ENCODE measurements at places on chromosomes 5 and 9.

- no peak overlapping the region for H3K4me3 ChIP-seq
- peaks cover 62% of the 10 kb centered on the region for H3K4me1 ChIP-seq
- H3K36me3 ChIP-seq = no peaks in the 10 kb centered on the region
- no peak for DNase-seq
- H3K27me3 ChIP-seq = peaks cover 3% of the 10 kb centered on the region
- no peak overlapping the region for H3K27ac ChIP-seq
These were observed 78.7 kb upstream of the UNC5A start for GRCh38 chr5:176731506-176732160.

GRCh38 chr9:134058716-134059115, 9.1 kb downstream of the BRD3 start:
- no peak for DNase-seq
- H3K36me3 ChIP-seq = peaks cover 4% of the 10 kb centered on the region
- H3K4me3 ChIP-seq = peak overlapping the region; percentile 64
- H3K27me3 ChIP-seq = peaks cover 6% of the 10 kb centered on the region

DNA sequence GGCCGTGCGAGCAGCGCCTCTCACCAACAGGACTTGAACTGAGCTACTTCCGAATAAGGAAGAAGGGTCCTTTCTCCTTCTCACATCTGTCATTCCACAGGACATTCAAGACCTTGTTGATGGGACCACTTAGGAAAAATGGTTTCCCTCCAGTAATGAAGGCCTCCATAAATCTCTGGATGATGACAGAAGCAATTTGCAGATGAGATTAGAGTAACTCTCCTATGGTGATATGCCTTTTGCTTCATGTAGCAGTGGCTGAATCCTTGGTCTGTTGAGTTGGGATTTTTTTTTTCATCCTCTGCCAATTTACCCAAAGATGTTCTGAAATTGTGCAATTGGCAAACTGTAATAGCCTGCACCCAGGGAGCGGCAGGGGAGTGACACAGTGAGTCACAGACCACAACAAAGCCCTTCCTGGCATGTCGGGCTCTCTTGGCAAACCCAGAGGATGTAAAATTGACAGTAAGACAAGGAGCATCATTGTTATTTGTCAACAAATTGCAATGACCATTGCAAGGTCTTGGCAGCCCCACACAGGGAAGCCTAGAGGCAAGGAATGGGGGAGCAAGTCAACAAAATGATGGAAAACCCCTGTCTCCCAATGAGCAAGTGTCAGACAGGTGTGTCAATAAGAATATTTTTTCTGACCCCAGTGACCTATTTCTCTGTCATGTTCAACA, 275.9 kb downstream of the ACTL7B start:
- H3K4me1 ChIP-seq = no peaks in the 10 kb centered on the region
- DNase-seq = no peak
- peaks cover 15% of the 10 kb centered on the region for H3K27me3 ChIP-seq
- H3K4me3 ChIP-seq = no peak overlapping the region
- no peak overlapping the region for H3K27ac ChIP-seq

- no peaks in the 10 kb centered on the region for H3K27me3 ChIP-seq
- DNase-seq = no peak
- H3K4me3 ChIP-seq = no peak overlapping the region
- H3K27ac ChIP-seq = no peak overlapping the region
These were observed 174.0 kb downstream of the MAN2A1 start for GRCh38 chr5:109863752-109864151.

DNA sequence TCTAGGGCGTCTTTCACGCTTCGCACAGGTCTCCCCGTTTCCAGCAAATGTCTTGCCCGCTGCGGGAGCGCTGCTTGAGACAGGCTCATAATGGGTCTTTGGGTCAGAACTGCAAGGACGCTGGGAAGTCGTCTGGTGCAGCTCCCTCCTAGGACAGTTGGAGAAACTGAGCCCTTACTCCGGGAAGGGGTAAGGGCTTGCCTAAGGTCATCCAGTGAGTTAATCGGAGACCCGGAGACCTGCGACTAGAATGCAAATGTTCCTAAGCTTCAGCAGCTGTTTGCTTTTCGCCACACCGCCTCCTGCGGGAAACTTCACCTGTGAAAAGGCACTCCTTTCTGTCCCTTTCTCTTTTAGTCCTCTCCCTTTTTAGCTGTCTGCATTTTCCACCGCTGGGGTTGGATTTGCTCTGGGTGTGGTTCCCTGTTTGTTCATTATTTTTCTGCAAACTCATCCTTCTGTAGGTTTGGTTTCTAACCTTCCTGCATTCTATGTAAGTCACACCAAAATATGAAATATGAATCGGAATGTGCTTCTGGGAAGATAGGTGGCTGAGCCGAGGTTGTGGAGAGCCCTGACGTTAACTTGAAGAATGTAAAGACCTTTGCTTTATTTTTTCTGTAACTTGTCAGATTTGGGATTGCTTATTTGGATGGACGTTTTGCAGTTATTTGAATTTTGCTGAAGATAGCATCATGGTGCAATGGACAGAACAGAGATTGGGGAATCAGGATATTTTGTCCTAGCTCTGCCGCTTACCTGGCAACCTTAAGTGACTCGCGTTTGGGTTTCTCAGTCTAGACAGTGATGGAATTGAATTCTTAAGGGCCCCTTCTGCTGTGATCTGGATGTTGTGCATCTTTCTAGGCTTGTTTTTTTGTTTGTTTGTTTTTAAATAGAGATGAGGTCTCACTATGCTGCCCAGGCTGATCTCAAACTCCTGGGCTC, 909 bp downstream of the SLC36A1 start:
- peak; percentile 21 for DNase-seq
- peak overlapping the region; percentile 94 for H3K4me3 ChIP-seq

DNA sequence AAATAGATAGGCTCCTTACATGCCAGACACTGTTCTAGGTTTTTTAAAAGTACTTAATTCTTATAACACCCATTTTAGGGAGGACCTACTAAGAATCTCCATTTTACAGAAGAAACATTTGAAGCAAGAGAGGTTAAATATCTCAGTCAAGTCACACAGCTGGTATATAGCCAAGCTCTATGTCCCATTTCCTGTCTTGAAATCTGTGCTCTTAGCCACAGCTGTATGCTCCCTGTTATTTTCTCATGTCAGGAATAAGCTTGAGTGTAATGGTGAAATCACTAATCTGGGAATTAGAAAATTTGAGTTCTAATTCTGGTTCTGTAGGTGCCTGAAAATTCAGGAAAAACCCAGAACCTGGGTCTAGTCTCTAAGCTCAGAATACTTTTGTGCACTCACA, 208.7 kb downstream of the BRINP1 start:
- DNase-seq = no peak
- no peaks in the 10 kb centered on the region for H3K36me3 ChIP-seq
- H3K4me1 ChIP-seq = peaks cover 7% of the 10 kb centered on the region
- no peaks in the 10 kb centered on the region for H3K27me3 ChIP-seq
- no peak overlapping the region for H3K27ac ChIP-seq

DNA sequence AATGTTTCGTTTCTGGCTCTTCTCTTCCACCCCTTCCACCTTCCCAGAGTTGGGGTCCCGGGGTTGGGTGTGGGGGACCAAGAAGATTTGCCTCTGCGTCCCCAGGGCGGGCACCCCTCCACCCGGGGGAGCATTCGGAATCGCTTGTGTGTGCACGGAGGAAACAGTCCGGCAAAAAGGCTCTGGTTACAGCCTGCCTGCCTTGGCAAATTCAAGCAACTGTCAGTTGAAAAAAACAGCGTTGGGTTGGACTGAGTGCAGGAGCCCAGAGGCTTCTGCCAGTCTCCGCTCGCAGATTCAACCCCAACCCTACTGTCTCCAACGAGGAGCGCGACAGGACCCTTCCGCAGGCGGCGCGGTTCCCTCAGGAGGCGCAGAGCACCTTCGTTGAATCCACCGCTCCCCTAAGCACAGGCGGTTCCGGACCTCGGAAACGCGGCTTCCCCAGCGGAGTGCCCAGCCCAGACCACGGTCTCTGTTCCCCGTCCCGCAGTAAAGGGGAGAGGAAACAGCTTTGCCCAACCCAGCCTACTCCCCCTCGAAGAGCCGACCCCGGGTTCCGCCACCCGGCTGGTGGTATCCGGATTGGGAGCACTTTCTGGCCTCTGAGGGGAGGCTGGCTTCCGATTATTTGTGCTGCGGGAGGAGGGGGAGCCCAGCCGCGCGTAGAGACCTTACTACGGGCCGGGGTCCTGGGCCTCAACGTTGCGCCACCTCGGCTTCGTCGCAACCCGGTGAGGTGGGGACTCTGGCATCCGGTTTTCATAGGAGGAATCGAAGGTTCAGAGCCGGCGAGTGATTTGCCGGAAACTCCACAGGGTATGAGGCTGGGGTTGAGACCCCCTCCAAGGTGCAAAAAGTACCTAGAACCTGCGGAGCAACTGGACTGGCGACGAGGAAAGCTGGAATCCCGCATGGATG, 9.6 kb downstream of the LHX6 start:
- no peak overlapping the region for H3K27ac ChIP-seq
- H3K4me3 ChIP-seq = peak overlapping the region; percentile 48
- H3K27me3 ChIP-seq = no peaks in the 10 kb centered on the region

DNA sequence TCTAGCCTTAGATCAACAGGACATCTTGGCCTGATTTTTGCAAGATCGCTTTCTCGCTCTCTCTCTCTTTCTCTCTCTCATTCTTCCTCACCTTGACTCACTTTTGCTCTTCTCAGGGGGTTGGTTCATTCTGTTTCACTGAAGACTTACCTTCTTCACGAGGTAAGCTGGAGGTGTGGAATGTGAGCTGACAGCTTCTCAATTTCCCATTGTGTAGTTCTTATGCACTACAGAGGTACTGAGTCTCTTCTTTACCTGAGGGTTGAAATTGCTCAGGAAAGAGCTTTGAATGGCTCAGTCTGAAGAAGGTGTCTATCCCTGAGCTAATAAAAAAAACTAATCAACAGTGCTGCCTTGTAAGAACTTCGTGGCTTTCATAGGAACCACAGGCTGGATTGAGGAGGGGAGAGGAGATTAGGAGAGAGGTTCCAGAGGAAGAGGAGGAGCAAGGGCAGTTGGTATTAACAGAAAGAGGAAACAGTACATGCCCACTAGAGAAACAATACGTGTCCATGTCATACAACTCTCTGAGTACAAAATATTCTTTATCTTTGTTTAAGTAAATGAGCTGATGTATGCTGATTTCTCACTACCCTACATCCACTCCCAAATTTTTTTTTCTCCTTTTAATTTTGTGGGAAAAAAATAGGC, 192.2 kb downstream of the TMEM167A start:
- H3K4me1 ChIP-seq = peaks cover 39% of the 10 kb centered on the region
- no peaks in the 10 kb centered on the region for H3K27me3 ChIP-seq
- peak overlapping the region; percentile 27 for H3K27ac ChIP-seq
- H3K4me3 ChIP-seq = peak overlapping the region; percentile 21

DNA sequence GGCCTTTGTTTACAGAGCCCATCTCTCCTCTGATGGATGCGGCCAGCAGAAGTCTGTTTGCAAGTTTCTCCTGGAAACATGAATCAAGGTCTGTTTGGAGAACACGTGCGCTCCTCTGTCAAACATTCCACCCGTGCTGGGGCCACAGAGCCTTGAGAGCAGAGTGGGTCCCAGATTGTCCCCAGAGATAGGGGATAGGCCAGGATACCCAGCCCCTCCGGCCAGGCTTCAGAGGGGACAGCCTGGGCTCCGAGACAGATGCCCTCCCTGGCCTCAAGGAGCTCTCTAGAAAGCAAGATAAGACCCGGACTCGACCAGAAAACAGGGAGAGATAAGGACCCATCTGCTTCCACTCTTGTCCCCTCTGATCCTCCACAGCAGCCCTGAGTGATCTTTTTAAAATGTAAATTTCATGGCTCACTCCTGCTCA, 40.4 kb upstream of the HAND1 start:
- no peak overlapping the region for H3K4me3 ChIP-seq
- H3K27me3 ChIP-seq = peaks cover 53% of the 10 kb centered on the region
- peaks cover 24% of the 10 kb centered on the region for H3K4me1 ChIP-seq
- H3K36me3 ChIP-seq = no peaks in the 10 kb centered on the region
- no peak overlapping the region for H3K27ac ChIP-seq

- no peaks in the 10 kb centered on the region for H3K27me3 ChIP-seq
- H3K4me1 ChIP-seq = no peaks in the 10 kb centered on the region
- H3K36me3 ChIP-seq = no peaks in the 10 kb centered on the region
- no peak for DNase-seq
- H3K27ac ChIP-seq = no peak overlapping the region
These were observed 112.4 kb downstream of the ACER2 start for GRCh38 chr9:19521205-19521604.

- no peak overlapping the region for H3K4me3 ChIP-seq
- no peak overlapping the region for H3K27ac ChIP-seq
- DNase-seq = no peak
These were observed 204.8 kb upstream of the MEF2C start for GRCh38 chr5:89087551-89088318.

GRCh38 chr5:30831605-30832004, 361.9 kb upstream of the CDH6 start:
- H3K4me1 ChIP-seq = no peaks in the 10 kb centered on the region
- H3K4me3 ChIP-seq = no peak overlapping the region
- no peak for DNase-seq
- H3K27ac ChIP-seq = no peak overlapping the region
- H3K27me3 ChIP-seq = no peaks in the 10 kb centered on the region
- H3K36me3 ChIP-seq = no peaks in the 10 kb centered on the region

GRCh38 chr9:108001237-108001636, 511.7 kb upstream of the KLF4 start:
- H3K4me3 ChIP-seq = no peak overlapping the region
- H3K27me3 ChIP-seq = peaks cover 16% of the 10 kb centered on the region
- no peaks in the 10 kb centered on the region for H3K36me3 ChIP-seq
- no peak overlapping the region for H3K27ac ChIP-seq
- DNase-seq = no peak

DNA sequence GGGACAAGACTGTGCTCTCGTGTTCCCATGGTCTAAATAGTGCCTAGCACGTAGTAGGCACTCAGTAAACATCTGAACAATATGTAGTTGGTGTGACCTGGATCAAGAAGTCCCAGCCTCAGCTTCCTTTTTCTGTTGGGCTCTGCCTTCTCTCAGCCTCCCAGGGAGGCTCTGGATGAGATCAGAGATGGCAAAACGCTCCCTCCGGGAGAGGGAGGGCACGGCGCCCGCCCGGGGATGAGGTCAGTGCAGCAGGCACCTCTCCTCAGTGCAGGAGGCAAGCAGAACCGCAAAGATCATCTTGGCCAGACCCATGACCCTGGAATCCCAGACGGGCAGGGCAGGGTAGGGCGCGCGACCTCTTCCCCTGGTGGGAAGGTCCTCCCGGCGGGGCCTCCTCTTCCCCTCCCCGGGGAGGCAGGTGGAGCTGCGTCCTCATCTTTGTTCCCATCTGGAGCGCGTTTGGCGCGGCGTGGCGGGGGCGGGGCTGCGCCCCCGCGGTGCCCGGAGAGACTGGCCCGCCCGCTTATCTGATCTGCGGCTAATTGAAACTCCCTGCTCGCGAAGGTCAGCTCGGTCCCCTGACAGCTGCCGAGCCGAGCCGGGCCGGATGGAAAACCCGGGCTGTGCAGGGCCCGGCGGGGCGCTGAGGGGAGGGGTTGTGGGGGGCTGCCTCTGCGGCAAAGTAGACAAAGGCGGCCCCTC, 60.9 kb downstream of the CXXC5 start:
- H3K27me3 ChIP-seq = peaks cover 8% of the 10 kb centered on the region
- DNase-seq = peak; percentile 82
- H3K4me1 ChIP-seq = peaks cover 67% of the 10 kb centered on the region
- H3K36me3 ChIP-seq = no peaks in the 10 kb centered on the region

GRCh38 chr5:60463179-60463868, 236.6 kb downstream of the DEPDC1B start:
- H3K27me3 ChIP-seq = no peaks in the 10 kb centered on the region
- peaks cover 4% of the 10 kb centered on the region for H3K4me1 ChIP-seq
- no peak overlapping the region for H3K27ac ChIP-seq
- no peaks in the 10 kb centered on the region for H3K36me3 ChIP-seq
